ENCODE measurements at places on chromosomes 12 and 14.

DNA sequence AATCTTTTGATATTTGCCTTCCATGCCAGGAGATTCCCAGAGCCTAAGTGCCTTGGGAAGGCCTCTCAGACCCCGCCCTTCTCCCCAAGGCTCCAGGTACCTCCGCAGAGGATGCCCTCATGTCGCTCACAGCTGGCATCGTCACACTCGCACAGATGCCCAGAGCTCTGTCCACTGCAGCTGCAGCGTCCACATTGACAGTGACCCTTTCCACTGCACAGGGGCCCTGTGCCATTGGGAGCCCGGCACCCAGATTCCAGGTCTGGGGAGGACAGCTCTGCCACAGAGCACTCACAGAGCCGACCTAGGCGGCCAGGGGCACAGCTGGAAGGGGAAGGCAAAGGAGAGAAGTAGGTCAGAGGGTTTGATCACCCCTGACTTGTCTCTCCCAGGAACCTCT lies 12.3 kb upstream of the CSAD start:
- no peak for DNase-seq

DNA sequence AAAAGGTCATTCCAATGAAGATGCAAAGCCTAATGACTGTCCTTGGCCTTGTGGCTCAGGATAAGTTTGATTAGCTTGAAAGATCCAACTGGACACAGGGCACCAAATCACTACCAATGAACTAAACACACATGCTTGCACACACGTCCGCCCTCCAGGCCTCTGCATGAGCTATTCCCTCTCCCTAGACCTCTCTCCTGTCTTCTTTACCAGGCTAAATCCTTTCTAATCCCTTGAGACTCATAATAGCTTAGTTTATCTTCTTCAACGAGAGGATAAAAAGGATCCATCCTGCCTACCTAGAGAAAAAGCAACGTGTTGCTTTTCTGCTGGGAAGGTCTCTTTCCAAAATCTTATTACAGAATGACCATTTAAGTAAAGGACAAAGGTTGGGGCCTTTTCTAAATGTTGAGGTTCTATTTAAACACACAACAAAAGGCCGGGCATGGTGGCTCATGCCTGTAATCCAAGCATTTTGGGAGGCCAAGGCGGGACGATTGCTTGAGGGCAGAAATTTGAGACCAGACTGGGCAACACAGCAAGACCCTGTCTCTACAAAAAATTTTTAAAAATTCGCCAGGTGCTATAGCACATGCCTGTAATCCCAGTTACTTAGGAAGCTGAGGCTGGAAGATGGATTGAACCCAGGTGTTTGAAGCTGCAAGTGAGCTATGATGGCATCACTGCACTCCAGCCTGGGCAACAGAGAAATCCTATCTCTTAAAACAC lies 22.4 kb downstream of the PXN start:
- no peak for DNase-seq

DNA sequence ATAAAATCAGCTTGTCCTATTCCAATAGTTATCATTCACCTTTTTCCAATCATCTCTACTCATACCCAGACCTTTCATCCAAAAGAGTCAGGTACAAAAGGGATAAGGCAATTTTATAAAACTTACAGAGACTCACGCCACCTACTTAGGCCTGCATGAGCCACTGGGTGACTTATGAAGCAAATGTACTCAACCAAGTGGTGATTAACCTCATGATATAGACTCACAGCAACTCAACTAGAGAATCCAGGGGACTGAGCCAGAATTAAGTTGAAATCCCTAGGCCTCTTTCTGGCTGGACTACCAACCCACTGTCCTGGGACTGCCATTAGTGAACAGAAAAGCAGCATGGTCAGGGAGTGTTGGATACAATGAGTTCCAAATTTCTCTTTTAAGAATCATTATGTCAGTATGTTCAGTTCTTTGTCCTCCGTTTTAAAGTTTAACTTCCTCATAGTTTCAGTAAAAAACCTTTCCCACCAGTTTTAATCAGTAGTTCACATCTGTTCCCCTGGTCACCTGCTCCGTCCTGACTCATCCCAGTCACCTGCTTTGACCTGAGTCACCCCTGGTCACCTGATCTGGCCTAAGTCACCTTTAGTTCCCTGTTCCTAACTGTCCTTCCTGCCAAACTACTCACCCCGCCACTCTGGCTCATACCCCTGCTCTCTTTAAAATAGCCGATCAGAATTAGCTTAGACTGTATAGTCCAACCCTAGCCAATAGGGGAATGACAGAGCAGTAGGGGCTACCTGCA lies 36.8 kb downstream of the SPTSSA start:
- no peak for DNase-seq

GRCh38 chr12:95182868-95183415 lies 34.3 kb downstream of the FGD6 start:
- DNase-seq = no peak

- DNase-seq = no peak
Observed at GRCh38 chr14:29716150-29716549, 211.5 kb downstream of the PRKD1 start.

- DNase-seq = no peak
Observed at GRCh38 chr12:87280356-87280755, 748.8 kb downstream of the C12orf50 start.

DNA sequence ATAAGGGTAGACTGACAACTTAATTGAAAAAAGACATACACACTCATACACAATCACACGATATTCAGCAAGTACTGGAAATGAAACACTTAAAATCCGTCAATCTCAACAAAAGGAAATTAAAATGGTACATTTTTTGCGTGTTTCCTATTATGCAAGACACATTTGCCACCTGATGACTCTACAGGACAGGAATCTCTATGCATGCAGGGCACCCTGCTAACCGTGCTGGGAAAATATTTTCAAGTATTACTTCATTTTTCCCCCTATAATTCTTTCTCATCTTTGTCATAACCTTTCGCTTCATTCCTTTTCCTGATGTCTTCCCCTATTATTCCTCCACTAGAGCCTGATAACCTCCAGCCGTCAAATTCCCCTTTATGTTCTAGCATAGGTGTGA lies 150.2 kb downstream of the TMEM132D start:
- no peak for DNase-seq

- DNase-seq = no peak
Observed at GRCh38 chr14:89731396-89731933, 223.1 kb downstream of the EFCAB11 start.

DNA sequence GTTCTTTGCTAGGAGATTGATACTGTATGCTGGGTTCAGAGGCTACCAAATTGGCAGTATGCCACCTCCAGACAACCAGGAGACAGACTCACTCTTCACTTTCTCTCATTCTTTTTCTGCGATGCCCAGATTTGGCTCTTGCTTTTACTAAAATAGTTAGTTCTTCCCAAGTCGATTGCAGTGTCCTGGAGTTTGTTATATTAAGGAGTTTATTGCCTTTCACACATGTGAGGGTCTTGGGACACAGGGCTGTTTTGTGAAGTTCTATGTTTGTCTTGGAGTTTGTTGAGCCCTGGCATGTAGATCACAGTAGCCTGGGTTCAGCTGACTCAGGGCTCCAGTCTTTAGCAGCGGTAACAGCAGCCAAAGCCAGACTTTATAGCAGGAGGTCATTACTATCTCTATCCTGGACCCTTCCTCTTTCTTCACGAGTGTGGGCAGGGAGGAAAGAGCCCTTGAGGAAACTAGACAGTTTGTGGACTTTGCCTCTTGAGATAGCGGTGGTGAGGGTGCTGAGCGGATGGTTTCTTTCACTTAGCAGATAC lies 1.6 kb downstream of the MLEC start:
- no peak for DNase-seq

- no peak for DNase-seq
Observed at GRCh38 chr14:96098309-96098998, 59.3 kb downstream of the C14orf132 start.

GRCh38 chr14:103456167-103456835 lies 66.3 kb downstream of the CKB start:
- no peak for DNase-seq

- DNase-seq = no peak
Observed at GRCh38 chr12:15787778-15788177, 1.4 kb downstream of the EPS8 start.
